ENCODE measurements at places on chromosomes 5 and 9.

- DNase-seq = no peak
Measured at GRCh38 chr5:134917070-134917815, 12.3 kb downstream of the PCBD2 start.

DNA sequence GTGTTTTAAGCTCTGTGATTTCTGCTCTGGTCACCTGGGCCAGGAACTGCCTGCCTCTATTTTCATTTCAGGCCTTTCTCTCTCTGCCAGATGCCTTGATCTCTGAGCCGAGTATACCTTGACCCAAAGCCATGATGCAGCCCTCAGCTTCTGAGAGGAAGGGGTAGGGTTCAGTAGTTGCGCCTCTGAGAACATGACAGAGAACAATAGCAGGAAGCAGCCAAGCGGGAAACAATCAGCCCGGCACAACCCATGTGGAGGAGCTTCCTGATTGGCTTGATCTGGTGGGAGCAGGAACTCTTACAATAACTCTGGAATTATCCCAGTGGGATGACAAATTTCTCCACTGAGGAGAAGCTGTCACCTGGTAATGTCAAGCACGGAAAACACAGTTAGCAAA is 127.4 kb downstream of the PALM2AKAP2 start:
- DNase-seq = no peak

GRCh38 chr9:34547960-34548611 is 25.3 kb upstream of the ENHO start:
- DNase-seq = no peak

- no peak for DNase-seq
Measured at GRCh38 chr5:169860585-169860984, 119.7 kb downstream of the INSYN2B start.

GRCh38 chr5:80090884-80091166 is 55.7 kb downstream of the THBS4 start:
- DNase-seq = no peak

DNA sequence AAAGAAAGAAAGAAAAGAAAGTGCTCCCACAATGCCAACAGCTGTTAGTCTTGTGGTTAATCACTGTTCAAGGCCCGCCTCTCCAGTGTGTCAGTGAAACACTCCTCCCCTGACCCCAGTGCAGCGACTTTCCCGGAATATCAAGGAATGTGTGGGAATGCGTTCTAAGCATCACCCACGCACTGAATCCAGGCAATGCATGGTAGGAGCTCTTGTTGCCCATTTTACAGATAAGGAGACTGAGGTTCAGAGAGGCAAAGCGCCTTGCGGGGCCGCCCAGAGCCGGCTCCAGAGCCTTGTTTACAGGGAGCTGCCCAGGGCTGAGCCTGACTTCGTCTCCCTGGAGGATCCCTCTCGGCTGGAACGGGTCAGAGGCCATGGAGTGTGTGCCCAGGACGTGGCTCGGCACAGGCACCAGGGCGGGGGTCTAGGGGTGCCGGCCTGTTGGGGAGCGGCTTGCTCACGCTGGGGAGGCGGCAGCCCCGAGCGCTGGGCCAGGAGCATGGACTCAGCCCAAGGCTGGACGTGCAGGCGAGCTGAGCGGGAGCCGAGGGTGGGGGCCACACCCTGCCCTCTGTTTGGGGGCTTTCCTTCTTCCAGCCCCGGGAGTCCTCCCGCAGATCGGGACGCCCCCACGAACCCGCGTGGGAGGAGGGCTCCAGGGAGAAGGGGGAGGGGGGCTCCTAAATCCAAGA is 823 bp downstream of the ST6GALNAC6 start:
- DNase-seq = no peak

DNA sequence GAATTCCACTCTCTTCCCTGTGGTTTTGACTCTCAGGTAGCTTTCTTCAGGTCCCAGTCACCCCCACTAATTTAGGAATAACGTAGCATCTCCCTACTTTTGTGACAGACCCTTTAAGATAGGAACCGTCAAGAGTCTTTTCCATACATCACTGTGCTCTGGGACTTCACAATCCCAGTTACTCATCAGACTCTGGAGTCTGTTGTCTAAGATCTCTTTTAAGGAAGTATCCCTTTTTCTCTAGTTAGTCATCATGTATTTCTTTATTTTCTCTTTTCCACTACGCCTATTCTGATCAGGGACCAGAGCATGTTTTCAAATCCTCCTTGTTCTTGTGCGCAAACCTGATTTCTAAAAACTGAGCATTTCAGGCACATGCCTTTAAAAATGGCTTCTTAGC is 143.0 kb downstream of the GOLPH3 start:
- DNase-seq = no peak

- DNase-seq = no peak
Measured at GRCh38 chr9:134626069-134626423, 15.6 kb upstream of the COL5A1 start.

DNA sequence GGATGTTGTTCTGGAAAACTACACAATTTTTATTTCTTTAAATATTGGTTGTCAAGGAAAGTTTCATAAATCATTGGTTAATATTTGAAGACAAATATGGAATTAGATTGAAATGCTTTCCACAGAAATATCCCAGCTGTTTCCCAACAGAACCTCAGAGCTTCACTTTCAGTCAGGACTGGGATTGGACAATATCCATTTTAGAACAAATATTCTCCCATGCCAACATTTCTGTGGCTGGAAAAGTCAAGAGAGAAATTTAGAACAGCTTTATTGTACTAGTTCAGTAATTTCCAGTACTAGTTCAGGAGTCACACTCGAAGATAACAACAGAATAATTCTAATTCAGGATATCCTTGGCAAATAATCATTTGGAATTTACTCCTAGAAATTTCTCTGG is 116.1 kb upstream of the TUT7 start:
- no peak for DNase-seq

- DNase-seq = no peak
Measured at GRCh38 chr5:33679791-33680190, 212.0 kb downstream of the ADAMTS12 start.

DNA sequence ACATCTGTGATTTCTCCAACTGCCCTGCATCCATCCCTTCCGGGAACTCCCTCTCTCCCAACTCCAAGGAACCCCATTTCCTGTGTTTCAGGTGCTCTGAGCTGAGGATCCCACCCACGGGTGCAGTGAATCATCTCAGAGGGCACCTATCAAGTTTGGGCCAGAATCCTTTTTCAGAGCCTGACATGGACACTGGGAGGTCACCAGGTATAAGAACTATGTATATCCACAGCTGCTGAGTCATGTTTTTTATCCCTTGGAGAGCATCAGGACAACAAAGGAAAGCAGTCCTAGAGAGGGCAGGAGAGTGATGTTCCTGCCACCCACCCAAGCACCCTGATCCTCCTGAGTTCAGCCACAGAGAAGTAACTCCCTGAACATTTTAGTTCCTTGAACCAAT is 3.8 kb downstream of the MED27 start:
- DNase-seq = no peak

GRCh38 chr9:125913551-125913950 is 166.4 kb downstream of the PBX3 start:
- no peak for DNase-seq

- no peak for DNase-seq
Measured at GRCh38 chr5:4017076-4017803, 421.6 kb downstream of the IRX1 start.

GRCh38 chr5:158155067-158155466 is 296.1 kb upstream of the CLINT1 start:
- no peak for DNase-seq

- no peak for DNase-seq
Measured at GRCh38 chr9:79287708-79288290, 284.0 kb upstream of the TLE4 start.

- DNase-seq = no peak
Measured at GRCh38 chr5:57094753-57095683, 78.8 kb upstream of the GPBP1 start.

- DNase-seq = no peak
Measured at GRCh38 chr9:2824564-2824963, 19.3 kb downstream of the PUM3 start.

GRCh38 chr5:156378159-156378558 is 51.2 kb downstream of the SGCD start:
- no peak for DNase-seq

DNA sequence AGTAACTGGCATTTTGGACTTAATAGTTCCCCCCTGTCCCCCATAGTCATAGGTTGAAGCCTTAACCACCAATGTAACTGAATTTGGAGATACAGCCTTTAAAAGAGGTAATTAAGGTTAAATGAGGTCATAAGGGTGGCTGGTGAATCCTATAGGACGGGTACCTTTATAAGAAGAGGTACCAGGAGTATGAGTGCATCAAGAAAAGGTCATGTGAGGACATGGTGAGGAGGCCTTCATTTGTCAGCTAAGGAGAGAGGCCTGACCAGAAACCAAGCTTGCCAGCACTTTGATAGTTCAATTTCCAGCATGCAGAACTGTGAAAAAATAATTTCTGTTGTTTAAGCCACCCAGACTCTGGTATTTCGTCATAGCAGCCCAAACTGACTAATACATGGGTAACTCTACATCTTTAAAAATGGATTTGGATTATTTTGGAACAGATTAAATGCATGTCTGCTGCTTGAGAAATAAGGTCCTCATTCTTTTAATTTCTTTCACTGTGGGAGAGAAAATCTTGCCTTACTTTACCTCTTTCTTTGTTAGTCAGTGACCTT is 9.7 kb downstream of the RASA1 start:
- no peak for DNase-seq

- DNase-seq = no peak
Measured at GRCh38 chr5:118533156-118533555, 455.2 kb downstream of the DTWD2 start.

- DNase-seq = no peak
Measured at GRCh38 chr9:135009794-135010585, 77.5 kb upstream of the OLFM1 start.

DNA sequence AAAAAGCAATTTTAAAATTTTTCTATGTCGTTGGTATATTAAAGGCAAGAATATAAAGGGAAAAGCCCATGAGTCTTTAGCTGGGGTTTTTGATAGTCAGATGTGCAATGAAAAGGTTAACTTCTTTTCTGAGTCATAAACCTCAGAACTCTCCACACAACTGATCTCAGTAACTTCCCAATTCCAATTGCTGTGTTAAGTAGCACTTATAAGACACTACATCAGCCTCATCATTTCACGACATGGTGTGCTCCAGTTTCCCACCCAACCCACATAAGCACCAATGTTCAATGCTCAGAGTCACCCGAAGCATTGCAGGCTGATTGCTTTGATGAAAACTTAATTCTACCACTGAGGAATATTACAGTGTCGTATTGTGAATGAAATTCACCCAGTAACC is 155.8 kb downstream of the TSSK1B start:
- DNase-seq = no peak

GRCh38 chr9:2634153-2634552 is 12.6 kb downstream of the VLDLR start:
- no peak for DNase-seq

DNA sequence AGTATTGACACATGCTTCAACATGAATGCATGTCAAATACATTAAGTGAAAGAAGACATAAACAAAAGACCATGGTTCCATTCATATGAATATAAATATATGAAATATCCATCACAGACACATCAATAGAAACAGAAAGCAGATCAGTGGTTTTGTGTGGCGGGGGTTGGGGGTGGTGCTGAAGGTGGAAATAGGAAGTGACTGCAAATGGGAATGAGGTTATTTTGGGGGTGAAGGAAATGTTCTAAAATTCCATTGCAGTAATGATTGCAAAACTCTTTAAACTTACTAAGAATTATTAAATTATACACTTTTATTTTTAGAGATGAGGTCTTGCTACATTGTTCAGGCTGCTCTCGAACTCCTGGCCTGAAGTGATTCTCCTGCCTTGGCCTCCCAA is 28.7 kb downstream of the TAF1L start:
- DNase-seq = no peak

DNA sequence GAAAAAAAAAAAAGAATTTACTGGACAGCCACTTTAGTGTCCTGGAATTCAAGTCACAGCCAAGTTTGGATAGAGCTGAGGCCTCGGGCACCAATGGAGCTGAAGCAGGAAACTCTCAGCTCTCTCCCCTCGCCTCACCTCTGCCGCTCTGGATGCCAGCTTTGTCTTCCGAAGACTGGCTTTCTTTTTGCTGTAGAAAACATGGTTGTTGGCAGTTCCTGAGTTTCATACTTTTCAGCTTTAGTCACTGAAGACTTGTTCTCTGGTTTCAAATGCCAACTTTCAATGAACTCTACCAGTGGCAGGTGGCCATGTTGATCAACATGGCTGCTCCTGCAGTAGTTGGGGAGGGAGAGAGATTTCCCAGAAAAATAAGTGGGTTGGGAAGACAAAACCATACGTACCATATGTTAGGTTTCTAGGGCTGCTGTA is 142.2 kb downstream of the SNX18 start:
- no peak for DNase-seq

DNA sequence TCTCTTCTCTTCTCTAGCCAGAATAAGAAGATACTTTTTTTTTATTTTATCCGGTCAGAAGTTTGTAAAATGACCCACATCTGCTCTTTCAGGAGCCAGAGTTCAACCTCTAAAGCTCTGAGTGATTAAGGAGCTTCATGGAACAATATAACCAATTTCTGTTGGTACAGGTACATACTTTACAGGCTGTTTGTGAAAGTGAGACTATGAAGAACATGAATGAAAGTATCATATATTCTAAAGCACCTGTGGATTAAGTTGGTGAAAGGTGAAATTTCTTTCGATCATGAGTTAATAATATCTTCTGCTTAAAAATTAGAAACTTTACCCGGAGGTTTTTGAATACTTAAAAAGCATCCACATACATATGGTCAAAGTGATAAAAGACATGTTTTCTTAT is 65.2 kb downstream of the DMRT2 start:
- no peak for DNase-seq

GRCh38 chr5:90547072-90547536 is 11.5 kb upstream of the ADGRV1 start:
- DNase-seq = no peak

GRCh38 chr5:135476615-135477581 is 24.7 kb upstream of the TIFAB start:
- no peak for DNase-seq

- no peak for DNase-seq
Measured at GRCh38 chr5:171365351-171365750, 22.3 kb upstream of the NPM1 start.

DNA sequence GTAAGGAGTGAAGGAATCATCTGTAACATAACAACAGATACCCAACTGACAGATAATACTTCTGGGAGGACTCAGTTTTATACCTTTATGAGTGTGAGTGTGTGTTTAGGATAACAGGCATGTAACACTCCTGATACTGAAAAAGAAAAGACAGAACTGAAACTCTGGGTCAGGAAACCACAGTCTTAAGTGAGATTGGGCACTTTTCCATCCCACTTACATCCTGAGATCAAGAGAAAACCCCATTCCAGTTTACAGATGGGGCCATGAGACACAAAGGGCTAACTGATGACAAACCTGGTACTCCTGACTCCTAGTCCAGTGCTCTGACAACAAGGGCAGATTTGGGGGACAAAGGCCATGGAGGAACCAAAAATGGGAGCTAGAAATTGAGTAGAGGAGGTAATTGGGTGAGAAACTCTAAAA is 18.0 kb downstream of the IL5 start:
- DNase-seq = no peak

GRCh38 chr9:4280605-4281004 is 19.3 kb downstream of the GLIS3 start:
- DNase-seq = no peak

All from stimulated activated CD4-positive, alpha-beta T cell treated with anti-CD3 and anti-CD28 coated beads, Interleukin-2, amount 100 ng/mL, for 4 hours (primary cell).